ENCODE measurements at places on chromosomes 12 and 14. TPM values are rescaled to one million over a fixed set of nuclear protein-coding genes. Genes with fewer than 3 reads are reported as not detected.
A peak's percentile ranks its signal among the peaks of the same experiment; 100 is the strongest.

Gene SARNP
- total RNA-seq = 54.7 TPM

Gene VCPKMT
- total RNA-seq = 8.3 TPM

Gene MVK
- 8.8 TPM for total RNA-seq

DNA sequence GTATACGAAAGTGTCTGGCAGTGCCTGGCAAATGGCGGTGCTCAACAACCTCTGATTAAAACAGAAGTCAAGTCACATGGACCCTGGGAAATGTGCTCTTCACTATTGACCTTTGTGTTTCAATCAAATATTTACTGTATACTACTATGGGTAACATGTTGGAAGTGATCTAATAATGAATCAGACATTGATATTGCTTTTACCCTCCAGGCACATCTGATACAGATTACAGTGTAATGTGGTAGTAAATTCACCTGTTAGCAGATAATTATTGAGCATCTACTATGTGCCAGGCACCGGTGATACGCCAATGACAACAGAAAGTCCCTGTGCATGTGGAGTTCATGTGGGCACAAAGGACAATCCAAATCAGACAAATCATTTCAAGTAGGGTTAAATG lies 63.1 kb downstream of the STON2 start:
- no peaks in the 10 kb centered on the region for H3K4me1 ChIP-seq
- no peak overlapping the region for H3K4me3 ChIP-seq
- no peak for DNase-seq
- no peaks in the 10 kb centered on the region for H3K27me3 ChIP-seq

- peaks cover 5% of the 10 kb centered on the region for H3K4me1 ChIP-seq
- H3K4me3 ChIP-seq = peak overlapping the region; percentile 90
- no peak for DNase-seq
- peak overlapping the region; percentile 69 for H3K27ac ChIP-seq
- H3K36me3 ChIP-seq = no peaks in the 10 kb centered on the region
- H3K27me3 ChIP-seq = no peaks in the 10 kb centered on the region
Measured at GRCh38 chr14:70642303-70643235, 853 bp downstream of the TTC9 start.

- peaks cover 13% of the 10 kb centered on the region for H3K36me3 ChIP-seq
- DNase-seq = no peak
- H3K4me3 ChIP-seq = no peak overlapping the region
Measured at GRCh38 chr14:65074449-65075150, 27.7 kb downstream of the MAX start.

DNA sequence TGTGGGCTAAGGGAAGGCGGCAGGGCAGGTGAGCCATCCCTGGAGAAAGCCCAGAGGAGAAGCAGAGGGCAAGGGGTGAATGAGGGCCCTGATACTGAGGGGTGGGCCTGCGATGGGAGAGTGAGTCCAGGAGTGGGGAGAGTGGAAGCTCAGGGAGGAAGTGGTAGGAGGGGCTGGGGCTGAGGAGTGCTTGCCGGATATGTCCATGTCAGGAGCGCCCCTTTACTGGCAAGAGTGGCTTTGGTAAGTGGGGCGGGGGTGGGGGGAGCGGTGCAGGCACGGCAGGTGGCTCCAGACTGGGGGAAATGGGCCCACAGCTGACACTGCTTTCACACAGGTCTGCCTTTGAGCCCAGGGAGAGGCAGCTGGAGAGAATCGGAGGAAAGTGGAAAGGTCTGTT lies 86.4 kb upstream of the GPR68 start:
- H3K4me3 ChIP-seq = no peak overlapping the region
- DNase-seq = no peak
- H3K27me3 ChIP-seq = no peaks in the 10 kb centered on the region
- H3K27ac ChIP-seq = no peak overlapping the region
- H3K36me3 ChIP-seq = no peaks in the 10 kb centered on the region

GRCh38 chr12:52082988-52083637 lies 3.6 kb downstream of the SMIM41 start:
- no peaks in the 10 kb centered on the region for H3K36me3 ChIP-seq
- DNase-seq = no peak
- H3K27me3 ChIP-seq = no peaks in the 10 kb centered on the region
- H3K4me1 ChIP-seq = peaks cover 15% of the 10 kb centered on the region
- no peak overlapping the region for H3K4me3 ChIP-seq
- no peak overlapping the region for H3K27ac ChIP-seq
